ENCODE measurements at places on chromosomes 7 and 10. TPM values are rescaled to one million over a fixed set of nuclear protein-coding genes. Genes with fewer than 3 reads are reported as not detected.

CPVL gene
- 0.41 TPM for total RNA-seq

BLNK gene
- not detected for total RNA-seq

C7orf33 gene
- total RNA-seq, result not detected

AKR1C8 gene
- 0.23 TPM for total RNA-seq

GIMAP8 gene
- 27.8 TPM for total RNA-seq

TMEM236 gene
- 0.05 TPM for total RNA-seq

SAMD9 gene
- 38.5 TPM for total RNA-seq

LYZL2 gene
- not detected for total RNA-seq

ANKRD22 gene
- total RNA-seq, result not detected

GHRHR gene
- total RNA-seq, result not detected

C10orf62 gene
- not detected for total RNA-seq

EGR2 gene
- total RNA-seq, result 6.5 TPM

ASB10 gene
- not detected for total RNA-seq

ACSM6 gene
- total RNA-seq, result not detected

NEUROG3 gene
- total RNA-seq, result not detected

UNCX gene
- not detected for total RNA-seq

ACHE gene
- not detected for total RNA-seq

SPDYE2 gene
- total RNA-seq, result not detected

CHN2 gene
- 3.4 TPM for total RNA-seq

TMEM184A gene
- not detected for total RNA-seq

CCDC146 gene
- total RNA-seq, result 13.3 TPM

GRID2IP gene
- not detected for total RNA-seq

ZNF107 gene
- total RNA-seq, result 18.4 TPM

TMEM26 gene
- not detected for total RNA-seq

AVL9 gene
- total RNA-seq, result 32.8 TPM

GBF1 gene
- 51.8 TPM for total RNA-seq
